ENCODE measurements at places on chromosomes 12 and 14.

DNA sequence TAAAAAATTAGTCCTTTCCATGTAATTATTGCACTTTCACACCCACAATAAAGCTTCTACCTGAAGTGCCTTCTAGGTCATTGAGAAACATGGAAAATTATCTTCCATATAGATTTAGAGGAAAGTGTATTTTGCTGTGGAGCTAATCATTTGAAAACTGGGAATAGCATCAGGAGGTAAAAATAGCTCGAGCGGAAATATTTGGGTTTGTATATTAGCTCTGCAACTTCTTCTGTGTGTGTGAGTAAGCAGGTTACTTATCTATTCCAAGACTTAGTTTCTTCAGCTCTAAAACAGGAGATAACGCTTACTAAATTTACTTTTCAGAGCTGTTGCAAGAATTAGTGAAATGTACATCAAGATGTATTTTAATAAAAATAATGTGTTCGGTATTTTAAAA is 95.0 kb upstream of the MON2 start:
- DNase-seq: no peak

DNA sequence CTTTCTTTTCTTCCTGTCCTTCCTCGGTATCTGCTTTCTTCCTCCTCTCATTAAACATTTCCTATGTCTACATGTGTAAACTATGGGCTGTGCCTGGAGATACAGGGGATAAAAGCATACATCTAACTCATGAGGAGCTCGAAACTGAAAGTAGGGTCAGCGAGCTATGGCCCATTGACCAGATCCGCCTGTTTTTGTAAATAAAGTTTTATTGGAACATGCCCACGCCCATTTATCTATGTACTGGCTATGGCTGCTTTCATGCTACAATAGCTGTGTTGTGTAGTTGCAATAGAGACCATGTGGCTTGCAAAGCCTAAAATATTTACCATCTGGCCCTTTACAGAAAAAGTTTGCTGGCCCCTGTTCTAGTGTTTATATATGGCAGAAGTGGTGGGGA is 500.8 kb upstream of the GARIN6 start:
- DNase-seq: no peak

GRCh38 chr12:46401662-46402061 is 29.1 kb upstream of the SLC38A2 start:
- DNase-seq: no peak

GRCh38 chr12:93016752-93017350 is 87.8 kb upstream of the EEA1 start:
- no peak for DNase-seq

- no peak for DNase-seq
Observed at GRCh38 chr14:101480747-101481530, 80.4 kb upstream of the DIO3 start.

DNA sequence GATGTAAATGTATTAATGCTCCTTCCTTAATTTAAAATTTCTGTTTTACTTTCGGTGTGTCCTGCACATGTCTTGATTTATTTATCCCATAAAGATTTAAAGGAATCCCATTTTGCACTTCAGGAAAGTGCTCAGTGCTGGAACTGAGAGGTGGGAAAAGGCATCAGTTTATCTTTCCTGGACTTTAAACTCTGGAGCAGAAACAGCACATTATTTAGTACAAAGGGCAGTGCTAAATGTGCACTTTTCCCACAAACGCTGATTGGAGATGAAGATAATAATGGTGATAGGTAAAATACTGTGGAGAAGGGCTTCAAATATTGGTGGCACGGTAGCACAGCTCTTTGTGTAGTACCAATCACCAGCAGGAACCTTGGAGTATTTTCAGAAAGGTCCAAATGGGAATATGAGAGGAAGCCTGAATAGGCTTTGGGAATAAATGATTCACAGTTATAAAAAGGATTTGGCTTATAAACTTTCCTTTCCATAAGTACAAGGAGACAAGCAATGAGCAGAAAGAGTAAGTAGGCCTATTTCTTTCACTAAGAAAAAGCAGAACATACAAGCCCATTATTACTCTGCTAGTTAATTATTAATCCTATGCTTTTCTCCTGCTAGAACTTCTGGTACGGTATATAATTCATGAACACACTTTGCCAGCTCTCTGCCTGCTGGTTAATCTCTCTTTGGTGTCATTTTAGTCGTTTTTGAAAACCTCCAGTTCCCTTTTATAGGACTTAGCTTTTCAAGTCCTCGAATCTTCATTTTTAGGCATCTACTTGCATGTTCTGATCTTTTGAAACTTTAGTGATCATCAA is 58.3 kb downstream of the SLC15A5 start:
- no peak for DNase-seq

- DNase-seq: no peak
Observed at GRCh38 chr14:105480807-105481801, 5.6 kb upstream of the CRIP1 start.

DNA sequence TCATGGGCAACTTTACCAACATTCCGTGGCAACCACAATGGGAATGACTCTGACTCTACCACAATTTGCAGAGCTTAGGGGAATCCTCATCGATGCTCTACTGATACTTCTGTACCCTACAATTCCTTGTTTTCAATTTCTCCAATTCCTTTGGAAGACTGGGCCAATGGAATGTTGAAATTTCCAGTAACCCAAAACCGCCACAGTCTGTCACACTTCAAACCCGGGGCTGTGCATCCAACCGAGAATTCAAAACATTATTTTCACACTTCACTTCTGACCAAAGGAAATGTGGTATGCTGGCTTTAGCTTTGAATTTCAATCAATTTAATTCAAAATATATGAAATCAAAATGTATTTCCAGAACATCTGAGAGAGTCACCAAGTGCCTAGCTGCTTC is 951.4 kb downstream of the VRK1 start:
- no peak for DNase-seq

GRCh38 chr14:34766060-34766459 is 51.7 kb upstream of the CFL2 start:
- no peak for DNase-seq

DNA sequence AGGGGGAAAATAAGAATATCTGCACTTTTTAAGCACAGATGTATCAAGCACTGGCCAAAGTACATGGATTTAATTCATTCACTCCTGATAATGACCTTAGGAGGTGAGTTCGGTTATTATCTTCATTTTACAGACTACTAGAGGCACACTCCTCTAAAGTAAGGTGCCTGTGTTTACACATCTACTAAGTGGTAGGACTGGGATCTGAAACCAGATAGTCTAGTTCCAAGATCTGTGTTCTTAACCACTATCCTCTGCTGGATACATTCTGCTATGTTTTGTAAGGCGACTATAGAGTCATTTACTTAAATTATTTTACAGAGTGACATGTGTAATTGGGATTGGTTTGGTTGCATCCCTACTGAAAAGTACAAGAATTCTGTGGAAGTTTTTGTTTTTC is 175.3 kb downstream of the ESR2 start:
- DNase-seq: no peak

DNA sequence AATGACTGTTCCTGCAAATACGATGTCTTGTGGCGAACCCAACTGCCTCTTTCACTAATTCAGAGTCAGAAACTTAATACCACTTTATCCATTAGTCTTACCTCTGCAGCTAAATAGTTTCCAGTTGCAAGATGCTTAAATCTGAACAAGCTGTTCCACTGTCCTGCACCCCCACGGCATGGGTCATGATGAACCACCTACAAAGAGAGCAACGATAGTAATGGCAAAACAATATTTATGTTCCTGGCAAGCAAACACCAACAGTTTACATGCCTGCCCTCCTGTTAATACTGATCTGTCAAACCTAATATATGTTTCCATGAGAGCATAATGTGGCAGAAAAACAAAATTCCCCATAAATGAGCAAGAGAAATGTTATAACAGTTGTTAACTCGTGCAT is 121.9 kb downstream of the ITPR2 start:
- no peak for DNase-seq

GRCh38 chr12:106179086-106179485 is 40.3 kb upstream of the NUAK1 start:
- DNase-seq: no peak

DNA sequence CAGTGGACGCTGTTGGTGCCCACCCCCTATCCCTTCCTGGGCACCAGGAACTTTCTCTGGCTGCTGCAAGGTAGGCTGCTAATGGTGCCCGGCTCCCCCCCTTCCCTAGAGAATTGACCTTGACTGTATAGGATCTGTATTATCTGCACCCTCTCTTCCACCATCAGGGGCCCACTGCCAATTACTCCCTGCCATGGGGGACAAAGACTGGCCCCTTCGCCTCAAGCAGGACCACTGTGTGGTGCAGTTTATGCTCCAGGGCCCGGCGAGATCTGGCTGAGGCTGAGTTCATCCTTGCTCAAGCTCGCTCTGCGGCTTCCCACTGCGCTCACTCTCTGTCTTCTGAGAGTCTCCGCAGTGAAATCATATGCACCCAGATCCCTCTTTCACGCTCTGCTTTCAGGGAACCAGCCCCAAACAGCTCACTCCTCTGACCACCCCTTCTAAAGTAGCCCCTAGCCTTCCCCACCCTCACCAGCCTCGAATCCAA is 95.2 kb downstream of the LGMN start:
- DNase-seq: no peak

- DNase-seq: no peak
Observed at GRCh38 chr12:66065641-66066136, 64.9 kb downstream of the LLPH start.

GRCh38 chr12:71162832-71163763 is 5.3 kb upstream of the TSPAN8 start:
- DNase-seq: no peak

DNA sequence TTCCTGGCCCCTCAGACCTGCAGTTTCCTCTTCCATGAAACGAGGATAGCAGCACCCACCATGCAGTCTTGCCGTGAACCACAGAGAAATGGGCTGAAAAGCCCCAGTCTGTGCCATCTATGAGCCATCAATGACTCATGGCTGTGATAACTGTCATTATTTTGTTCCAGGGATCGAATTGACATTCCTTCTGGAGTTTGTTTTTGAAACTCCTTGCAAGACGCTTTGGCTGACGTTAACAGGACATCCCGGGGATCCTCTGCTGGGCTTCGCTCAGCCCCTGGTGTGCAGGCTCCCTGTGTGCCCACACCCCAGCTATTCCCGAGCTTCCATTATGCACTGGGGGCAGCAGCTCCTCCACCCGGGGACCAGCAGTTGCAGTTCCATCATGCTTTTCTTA is 33.8 kb downstream of the MMAB start:
- no peak for DNase-seq

DNA sequence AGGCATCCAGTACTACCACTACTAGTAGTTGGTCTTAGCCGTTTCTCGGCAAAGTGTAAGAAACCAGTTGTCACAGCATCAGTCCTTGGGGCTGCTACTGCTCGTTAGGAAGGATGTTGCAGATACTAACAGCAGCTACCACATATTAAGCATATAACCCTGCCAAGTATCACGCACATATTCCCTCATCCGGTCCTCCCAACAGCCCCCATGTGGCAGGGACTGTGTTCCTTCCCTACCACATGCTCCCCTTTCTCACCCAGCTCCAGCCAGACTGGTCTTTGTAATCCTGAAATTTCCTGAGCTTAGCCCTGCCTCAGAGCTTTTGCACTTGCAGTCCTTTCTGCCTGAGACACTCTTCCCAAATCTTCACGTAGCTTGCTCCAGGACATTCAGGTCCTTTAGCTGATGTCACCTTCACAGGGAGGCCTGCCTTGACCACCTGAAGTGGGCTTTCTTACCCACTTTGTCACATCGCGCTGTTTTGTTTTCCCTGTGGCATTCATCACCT is 7.8 kb downstream of the ERP29 start:
- DNase-seq: no peak

DNA sequence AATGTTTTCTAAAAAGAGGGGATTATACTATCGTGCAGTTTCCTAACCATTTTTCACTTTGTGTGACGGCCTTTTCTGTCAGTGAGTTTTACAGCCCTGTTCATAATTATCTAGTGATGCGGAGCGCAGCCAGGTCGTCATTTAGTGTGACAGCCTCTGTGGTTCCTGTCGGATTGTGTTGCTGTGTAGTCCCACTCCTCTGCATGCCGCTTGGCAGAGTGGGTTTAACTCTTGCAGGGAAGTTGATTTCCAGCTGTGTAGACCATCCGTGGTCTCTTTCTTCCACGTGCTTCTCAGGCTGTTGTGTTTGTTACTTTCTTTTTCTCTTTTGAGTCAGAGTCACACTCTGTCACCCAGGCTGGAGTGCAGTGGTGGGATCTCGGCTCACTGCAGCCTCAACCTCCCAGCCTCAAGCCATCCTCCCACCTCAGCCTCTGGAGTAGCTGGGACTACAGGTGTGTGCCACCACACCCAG is 8.6 kb downstream of the RAN start:
- no peak for DNase-seq

DNA sequence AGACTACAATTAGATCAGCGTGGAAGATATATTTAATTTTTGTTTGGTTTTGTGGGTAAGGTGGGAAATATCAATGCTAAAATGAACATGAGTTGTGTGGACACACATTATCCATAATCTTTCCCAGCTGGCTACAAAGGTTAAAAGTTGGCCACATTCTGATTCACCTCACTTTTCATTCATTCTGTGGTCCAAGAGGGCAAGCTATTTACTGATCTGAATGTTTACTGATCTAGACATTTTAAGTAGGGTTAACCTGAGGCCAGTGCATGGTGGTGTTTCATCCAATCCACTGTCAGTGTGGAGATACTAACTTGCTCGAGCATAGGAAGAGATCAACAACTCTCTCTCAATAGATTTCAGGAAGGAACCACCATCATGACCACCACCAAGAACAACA is 71.6 kb downstream of the DCAF5 start:
- no peak for DNase-seq

DNA sequence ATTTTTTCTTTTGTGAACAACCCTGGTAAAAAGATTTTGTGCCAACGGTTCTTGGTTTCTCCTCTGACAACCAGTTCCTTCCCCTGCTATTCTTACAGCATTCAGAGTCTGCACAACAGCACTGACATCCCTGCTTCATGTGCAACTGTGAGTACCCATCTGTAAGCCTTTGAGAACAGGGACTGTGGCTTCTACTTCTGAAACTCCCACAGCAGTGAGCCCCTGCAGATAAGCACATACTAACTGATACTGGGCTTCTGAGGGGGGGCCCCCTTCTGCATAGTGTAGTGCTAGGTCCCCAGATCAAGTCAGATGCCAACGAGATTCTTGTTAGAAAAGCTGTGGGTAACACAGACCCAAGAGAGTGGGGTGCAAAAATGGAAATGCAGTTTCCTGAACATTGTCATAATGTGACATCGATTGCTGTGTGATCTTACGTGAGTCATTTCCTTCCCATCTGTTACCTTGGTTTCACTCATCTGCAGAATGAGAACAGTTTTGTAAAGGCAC is 11.1 kb upstream of the NINJ2 start:
- no peak for DNase-seq

DNA sequence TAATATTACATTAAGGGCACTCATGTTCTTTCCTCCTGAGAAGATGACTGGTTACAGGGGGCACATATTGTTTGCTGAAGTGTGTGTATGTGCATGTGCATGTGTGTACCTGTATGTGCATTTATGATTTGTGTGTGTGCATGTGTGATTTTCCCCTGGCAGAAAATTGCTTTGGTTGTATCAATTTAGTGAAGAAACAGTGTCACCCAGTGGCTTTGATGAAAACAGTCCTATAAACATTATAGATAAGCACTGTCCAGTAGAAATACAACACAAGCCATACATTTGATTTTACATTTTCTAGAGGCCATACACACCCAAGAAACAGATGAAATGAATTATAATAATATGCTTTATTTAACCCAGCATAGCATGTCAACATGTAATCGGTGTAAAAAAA is 8.6 kb downstream of the PDE3A start:
- no peak for DNase-seq
